Stimulated activated CD8-positive, alpha-beta memory T cell treated with anti-CD3 and anti-CD28 coated beads, Interleukin-2, amount 100 ng/mL, for 1 hour (primary cell): ENCODE measurements at places on chromosomes 3 and 15.

DNA sequence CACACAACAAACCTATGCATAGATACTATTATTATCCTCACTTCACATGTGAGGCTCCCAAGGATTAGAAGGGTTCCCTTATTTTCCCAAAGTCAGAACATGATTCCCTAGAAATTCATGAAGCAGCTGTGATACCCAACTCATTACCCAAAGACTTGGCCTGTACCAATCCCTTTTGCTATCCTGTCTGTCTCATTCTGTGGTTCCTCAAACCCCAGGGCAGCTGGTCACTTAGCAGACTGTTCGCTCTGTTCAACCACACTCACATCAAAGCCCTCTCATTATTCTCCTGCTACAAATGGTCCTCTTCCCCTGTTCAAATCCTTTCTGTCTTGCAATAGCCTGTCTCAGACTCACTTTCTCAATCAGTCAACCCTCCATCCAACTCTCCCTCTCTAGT lies 154.3 kb upstream of the TRIM42 start:
- no peak for DNase-seq

- DNase-seq, result peak; percentile 56
Measured at GRCh38 chr3:52317208-52318000, 1.3 kb downstream of the DNAH1 start.

- peak; percentile 28 for DNase-seq
Measured at GRCh38 chr3:13040361-13041074, 32.7 kb downstream of the IQSEC1 start.

DNA sequence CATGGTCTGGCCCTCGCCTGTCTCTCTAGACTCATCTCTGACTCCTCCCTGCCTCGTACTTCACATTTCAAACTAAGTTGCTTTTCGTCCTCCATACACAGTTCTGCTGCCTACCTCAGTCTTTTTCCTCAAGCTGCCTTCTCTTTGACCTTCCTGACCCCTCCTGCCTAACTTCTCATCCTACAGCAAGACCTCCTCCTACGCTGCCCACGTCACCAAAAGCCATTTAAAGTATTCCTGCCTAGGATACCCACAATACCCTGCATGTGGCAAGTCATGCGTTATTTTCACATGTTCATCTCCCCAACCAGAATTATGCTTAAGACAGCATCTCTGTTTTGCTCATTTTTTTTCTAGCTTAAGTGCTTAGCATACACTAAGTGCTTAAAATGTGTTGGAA lies 56.7 kb downstream of the LHFPL4 start:
- DNase-seq, result no peak

- DNase-seq, result no peak
Measured at GRCh38 chr3:17140670-17141505, 256.1 kb downstream of the PLCL2 start.

DNA sequence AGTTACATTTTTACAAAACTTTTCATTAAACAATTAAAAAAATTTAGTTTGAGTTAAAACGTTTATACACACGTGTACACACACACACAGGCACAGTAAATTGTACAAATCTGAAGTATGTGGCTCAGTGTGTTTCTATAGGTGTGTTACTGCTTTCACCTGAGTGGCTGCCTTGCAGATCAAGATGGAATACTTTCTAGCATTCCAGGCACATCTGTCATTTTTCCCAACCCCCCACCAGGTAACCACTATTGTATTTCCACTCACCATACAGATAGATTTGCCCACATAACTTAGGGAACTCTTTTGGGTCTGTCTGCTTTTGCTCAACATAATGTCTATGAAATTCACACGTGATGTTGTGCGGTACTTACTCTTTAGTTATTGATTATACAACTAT lies 141.1 kb downstream of the PTPRG start:
- DNase-seq, result no peak

- no peak for DNase-seq
Measured at GRCh38 chr15:32857732-32858131, 139.9 kb downstream of the GREM1 start.

DNA sequence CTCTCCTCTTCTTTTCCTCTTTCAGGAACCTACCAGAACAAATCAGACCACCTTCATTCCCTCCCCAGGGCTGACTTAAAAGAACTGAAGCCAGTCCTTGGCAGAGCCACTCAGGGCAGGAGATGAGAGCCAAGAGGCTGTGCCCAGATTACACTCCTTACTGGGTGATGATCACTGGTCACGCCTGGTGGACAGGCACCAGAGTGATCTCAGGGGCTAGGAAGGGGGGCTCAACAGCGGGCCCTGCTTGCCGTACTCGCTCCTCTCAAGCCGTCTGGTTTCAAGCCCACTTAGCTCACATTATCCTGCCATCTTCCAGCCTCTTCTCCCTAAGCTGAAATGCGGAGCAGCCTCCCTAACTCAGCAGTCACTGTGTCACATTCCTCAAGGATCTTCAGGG lies 1.7 kb upstream of the FAH start:
- no peak for DNase-seq

DNA sequence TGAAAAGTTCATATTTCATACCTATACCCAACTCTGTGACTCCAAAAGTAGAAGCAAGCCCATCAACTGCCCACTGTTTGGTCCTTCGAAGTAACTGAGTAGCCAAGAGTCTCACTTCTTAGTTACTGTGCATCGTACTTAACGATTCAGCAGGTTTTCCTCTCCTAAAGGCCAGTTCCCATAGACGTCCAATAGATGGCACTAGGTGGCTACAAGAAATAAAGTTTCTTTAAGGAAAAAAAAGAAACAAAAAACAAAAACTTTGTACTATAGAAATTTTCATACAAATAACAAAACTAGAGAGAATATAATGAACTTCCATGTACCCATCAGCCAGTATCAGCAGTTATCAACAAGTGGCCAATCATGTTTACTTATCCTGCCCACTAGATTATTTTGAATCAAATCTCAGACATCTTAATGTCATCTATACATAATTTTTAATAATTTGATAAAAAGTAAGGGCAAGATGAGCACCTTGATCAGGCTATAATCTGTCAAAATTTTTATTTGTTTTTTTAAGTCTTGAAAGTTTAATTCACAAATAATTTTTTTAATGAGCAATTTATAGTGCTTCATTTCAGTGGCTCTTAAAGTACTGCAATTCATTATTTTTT lies 63.8 kb upstream of the ACP3 start:
- DNase-seq, result no peak

DNA sequence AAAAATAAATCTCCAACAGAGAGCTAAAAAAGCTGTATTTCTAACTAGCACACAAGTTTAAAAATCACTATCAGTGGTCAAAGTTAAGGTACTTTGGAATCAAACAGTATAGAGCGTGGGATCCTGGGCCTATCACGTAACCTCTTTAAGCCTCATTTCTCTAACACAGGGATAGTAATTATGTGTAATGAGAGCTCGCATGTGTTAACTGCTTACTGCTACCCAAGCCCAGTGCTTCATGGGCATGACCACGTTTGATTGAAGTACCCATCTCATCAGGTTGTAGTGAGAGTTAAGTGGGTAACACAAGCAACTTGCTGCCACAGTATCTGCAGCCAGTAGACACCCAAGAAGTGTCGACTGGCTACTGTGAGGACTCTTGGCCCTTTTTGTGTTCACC lies 28.2 kb upstream of the NOX5 start:
- DNase-seq, result no peak

DNA sequence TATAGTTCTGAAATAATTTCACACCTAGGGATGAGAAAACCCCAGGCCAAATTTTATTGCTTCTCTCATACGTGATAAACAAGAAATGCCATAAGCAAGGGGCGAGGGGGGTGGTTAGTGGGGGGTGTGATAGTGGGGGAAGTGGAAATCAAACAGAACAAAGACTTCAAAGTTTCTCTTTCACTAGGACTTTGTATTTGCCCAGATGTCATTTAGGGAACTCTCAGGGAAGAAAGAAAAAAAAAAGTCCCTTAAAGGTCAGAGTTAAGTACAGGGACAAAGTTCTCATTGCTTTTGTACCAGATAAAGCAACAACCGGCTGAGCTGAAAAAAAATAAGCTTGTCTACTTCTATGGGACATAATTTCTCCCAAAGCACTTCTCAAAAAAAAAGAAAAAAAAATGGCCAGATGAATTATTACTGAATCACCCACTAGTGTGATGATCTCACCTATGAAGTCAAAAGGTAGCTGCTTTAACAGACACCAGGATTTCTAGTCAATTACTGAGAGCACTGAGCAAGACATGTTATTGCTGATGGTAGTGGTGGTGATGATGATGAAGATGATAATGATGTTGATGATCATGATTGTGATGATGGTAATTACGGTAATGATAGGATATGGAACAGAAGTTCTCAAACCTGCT lies 56.2 kb downstream of the FHIT start:
- no peak for DNase-seq

DNA sequence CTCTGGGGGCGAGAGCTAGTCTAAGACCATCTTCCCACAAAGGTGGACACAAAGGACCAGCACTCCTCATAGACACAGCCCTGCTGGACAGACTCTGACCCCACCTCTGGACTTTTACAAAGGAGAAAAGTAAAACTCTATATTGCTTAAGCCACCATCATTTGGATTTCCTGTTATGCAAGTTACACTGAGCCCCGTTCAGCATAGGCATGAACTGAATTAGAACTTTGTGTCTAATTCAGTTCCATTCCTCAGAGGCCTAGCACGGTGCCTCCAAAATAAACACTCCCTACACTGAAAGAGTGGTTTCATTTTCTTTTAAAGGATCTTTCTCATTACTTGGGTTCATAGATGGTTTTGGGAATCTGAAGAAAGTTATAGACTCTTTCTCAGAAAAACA lies 79.2 kb upstream of the OCA2 start:
- no peak for DNase-seq

- no peak for DNase-seq
Measured at GRCh38 chr3:23648326-23648995, 157.3 kb upstream of the UBE2E1 start.

DNA sequence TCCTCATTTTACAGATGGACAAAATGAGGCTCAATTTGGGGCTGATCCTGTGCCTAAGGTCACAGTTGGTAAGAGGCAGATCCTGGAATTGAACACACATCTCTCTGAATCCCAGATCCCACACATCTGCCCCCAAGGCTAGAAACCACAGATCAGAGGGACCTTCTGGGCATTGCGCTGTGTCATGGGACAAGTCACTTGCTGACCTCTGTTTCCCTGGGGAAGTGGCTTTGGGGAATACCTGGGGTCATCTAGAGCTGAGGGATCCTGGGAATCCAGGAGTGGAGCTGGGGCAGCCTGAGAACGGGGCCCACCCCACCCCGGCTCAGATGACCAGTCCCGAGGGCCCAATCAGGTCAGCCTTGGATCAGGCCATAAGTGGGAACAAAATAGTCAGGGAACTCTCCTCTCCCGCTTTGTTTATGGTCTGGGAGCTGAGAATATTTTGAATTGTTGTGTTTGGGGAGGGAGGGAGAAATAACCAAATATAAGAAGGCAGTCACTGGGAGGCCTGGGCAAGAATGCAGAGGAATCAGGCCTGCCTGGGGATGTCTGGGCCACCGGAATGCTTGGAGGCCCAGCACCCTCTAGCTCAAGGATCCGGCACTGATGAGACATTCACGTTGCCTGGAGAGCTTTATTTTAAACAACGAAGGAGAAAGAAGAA lies 8.8 kb upstream of the SLC6A6 start:
- DNase-seq, result no peak

- no peak for DNase-seq
Measured at GRCh38 chr3:54633444-54634121, 294.3 kb downstream of the LRTM1 start.

- no peak for DNase-seq
Measured at GRCh38 chr15:64746921-64747320, 28.5 kb downstream of the RBPMS2 start.

GRCh38 chr3:9279966-9280365 lies 30.5 kb upstream of the SRGAP3 start:
- no peak for DNase-seq
